ENCODE measurements at places on chromosomes 12 and 14.

DNA sequence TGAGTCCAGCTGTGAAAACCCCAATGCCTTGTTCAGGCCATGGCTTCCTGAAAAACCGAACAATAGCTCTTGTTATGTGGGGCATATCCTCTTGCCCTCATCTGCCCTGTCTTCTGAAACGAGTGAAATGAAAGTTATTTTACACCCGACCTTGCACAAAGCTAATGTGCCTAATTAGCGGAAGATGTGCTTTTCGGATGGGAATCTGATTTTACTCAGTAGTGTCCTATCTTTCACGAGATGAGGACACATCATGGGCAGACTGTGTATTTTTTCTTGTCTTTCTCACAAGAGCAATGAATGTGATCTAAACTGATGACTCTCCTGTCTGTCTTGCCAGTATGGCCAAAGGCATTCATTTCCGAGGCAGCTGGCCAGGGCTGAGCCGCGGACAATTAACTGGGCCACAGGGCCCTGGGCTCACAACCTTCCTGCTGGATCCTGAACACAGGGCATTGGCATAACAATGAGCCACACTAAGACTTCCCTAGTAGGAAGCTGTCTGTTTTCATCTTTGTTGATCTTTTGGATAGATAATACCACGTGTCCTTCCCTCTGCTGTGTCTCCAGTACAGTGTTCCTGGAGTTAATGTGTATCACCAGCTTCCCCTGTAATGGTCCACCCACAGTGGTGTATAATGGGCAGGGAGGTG, 86.0 kb upstream of the HIF1A start:
- DNase-seq, result no peak

- no peak for DNase-seq
Observed at GRCh38 chr12:129949651-129950050, 45.8 kb upstream of the TMEM132D start.

- DNase-seq, result no peak
Observed at GRCh38 chr14:21498540-21499526, 12.3 kb downstream of the METTL3 start.

- no peak for DNase-seq
Observed at GRCh38 chr12:8036346-8036745, 3.8 kb downstream of the FOXJ2 start.

GRCh38 chr12:78490861-78491260, 373.7 kb upstream of the SYT1 start:
- DNase-seq, result no peak

Data from stimulated activated CD8-positive, alpha-beta memory T cell treated with anti-CD3 and anti-CD28 coated beads, Interleukin-7, amount 100 ng/mL, for 1 hour (primary cell).